Keratinocyte (primary cell): ENCODE measurements at places on chromosomes 7 and 10.

DNA sequence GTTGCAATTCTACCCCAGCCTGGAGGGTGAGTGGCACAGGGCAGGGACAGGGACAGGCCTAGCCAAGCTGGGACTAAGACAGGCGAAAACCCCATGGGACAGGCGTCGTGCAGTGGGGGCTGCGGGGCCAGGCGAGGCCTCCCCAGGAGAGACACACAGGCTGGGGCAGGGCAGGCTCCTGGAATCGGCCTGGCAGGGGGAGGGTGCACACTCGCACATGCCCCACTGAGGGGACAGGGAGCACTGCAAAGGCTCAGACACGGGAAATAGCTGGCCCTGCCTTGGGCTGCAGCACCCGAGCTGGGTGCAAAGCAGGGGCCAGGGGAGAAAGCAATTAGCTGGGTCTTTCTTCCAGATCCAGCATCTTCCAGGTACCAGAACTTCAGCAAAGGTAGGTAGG, 10.4 kb downstream of the LAT2 start:
- no peaks in the 10 kb centered on the region for H3K36me3 ChIP-seq
- no peak overlapping the region for H3K27ac ChIP-seq
- no peaks in the 10 kb centered on the region for H3K27me3 ChIP-seq
- no peaks in the 10 kb centered on the region for H3K4me1 ChIP-seq
- DNase-seq = no peak

GRCh38 chr10:88213065-88213605, 349.7 kb downstream of the PTEN start:
- no peak overlapping the region for H3K27ac ChIP-seq
- H3K36me3 ChIP-seq = no peaks in the 10 kb centered on the region
- peaks cover 3% of the 10 kb centered on the region for H3K4me1 ChIP-seq
- H3K4me3 ChIP-seq = no peak overlapping the region

GRCh38 chr7:82194016-82194643, 249.4 kb downstream of the CACNA2D1 start:
- no peaks in the 10 kb centered on the region for H3K27me3 ChIP-seq
- H3K36me3 ChIP-seq = no peaks in the 10 kb centered on the region
- no peak overlapping the region for H3K27ac ChIP-seq
- DNase-seq = peak; percentile 13
- no peak overlapping the region for H3K4me3 ChIP-seq
- peaks cover 9% of the 10 kb centered on the region for H3K4me1 ChIP-seq

DNA sequence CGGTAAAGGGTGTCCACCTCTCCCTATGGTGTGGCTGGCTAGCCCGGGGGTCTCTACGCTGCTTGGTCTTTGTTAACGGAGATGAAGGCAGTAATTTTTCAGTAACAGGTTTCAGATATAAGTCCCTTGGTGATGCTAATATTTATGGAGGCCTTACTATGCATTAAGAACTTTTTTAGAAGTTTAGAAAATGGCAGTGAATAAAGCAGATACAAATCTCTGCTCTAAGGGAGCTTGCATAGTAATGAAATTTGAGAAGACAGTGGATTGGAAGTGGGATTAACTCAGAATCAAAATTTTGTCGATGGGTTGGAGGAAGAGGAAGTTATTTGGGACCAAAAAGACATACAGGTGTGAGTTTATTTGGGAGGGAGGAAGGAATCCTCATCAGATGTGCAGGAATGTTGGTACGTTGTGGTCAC, 445 bp downstream of the SSBP1 start:
- H3K27me3 ChIP-seq = no peaks in the 10 kb centered on the region
- peaks cover 14% of the 10 kb centered on the region for H3K36me3 ChIP-seq
- peak overlapping the region; percentile 100 for H3K4me3 ChIP-seq
- DNase-seq = no peak
- H3K4me1 ChIP-seq = peaks cover 16% of the 10 kb centered on the region

DNA sequence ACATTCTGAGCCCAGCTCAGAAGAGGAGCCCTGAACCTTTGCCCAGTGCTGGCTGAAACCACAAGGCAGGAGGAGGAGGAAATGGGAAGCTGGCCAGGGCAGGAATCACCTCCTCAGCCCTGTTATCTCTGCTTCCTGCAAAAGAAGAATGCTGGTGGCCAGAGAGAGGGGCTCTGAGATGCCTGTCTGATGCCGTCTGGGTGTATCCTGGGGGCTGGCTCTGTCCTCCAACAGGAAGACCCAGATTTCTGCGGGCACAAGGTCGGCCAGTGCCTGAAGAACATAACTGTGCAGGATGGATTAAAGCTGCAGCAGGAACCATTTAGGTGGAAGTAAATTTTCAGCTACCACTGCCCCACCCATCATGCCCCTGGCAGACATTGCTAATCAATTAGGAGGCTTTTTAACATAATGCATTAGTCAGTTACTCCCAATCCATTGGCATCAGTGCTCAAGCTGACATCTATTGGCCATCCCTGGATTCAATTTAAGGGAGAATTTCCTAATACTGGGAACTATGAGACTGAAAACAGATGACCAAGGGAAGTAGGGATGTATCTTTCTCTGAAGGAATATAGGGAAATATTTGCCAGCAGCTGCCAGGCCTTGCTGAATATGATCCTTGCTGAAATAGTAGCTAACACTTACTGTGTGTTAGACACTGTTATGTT, 67.7 kb downstream of the COL13A1 start:
- no peaks in the 10 kb centered on the region for H3K27me3 ChIP-seq
- no peaks in the 10 kb centered on the region for H3K36me3 ChIP-seq
- no peak overlapping the region for H3K27ac ChIP-seq
- H3K4me1 ChIP-seq = peaks cover 60% of the 10 kb centered on the region
- no peak overlapping the region for H3K4me3 ChIP-seq
- DNase-seq = no peak

GRCh38 chr7:103866919-103867318, 122.5 kb downstream of the RELN start:
- no peaks in the 10 kb centered on the region for H3K36me3 ChIP-seq
- no peak overlapping the region for H3K27ac ChIP-seq
- H3K4me3 ChIP-seq = no peak overlapping the region
- no peaks in the 10 kb centered on the region for H3K27me3 ChIP-seq

- no peaks in the 10 kb centered on the region for H3K36me3 ChIP-seq
- no peak overlapping the region for H3K4me3 ChIP-seq
- DNase-seq = no peak
- H3K27me3 ChIP-seq = no peaks in the 10 kb centered on the region
- no peak overlapping the region for H3K27ac ChIP-seq
- no peaks in the 10 kb centered on the region for H3K4me1 ChIP-seq
Observed at GRCh38 chr10:102291221-102291905, 46.0 kb downstream of the GBF1 start.

DNA sequence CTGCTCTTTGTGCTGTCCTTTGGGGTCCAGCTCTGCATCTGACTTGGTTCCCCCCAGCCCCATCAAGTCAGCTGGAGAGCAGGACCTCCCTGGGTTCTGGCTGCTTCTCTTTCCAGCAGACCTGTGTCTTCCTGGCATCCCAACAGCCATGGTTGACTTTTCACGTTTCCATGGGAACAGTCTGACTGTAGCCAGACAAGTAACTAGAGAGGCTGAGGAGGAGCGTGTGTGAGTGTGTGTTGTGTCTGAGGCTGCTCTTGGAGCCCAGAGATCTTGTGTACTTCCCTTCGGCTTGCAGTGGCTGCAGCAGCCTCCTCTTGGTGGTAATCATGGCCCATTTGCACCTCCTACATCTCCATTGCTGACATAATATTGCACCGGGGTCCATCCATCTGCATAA, 332.0 kb downstream of the RPS24 start:
- DNase-seq = no peak
- H3K4me1 ChIP-seq = no peaks in the 10 kb centered on the region
- no peaks in the 10 kb centered on the region for H3K36me3 ChIP-seq
- peaks cover 10% of the 10 kb centered on the region for H3K27me3 ChIP-seq

DNA sequence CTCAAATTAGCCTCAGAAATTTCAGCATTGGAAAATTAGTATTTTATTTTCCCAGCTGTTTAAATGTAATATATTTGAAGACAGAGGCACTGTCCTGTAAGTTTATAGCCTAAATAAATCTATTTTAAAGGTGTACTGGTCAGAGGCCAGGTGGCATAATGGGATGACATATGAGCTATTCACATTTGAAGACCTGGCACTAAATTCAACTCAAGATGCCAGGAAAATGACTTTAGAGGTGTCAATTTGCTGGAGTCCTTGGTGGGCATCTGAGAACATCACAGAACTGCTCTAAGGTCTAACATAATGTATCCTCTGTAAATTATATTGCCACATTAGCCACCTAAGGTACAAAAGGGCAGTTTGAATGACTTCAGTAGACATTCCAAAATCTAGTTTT, 348.9 kb upstream of the BMPER start:
- H3K27me3 ChIP-seq = no peaks in the 10 kb centered on the region
- H3K36me3 ChIP-seq = no peaks in the 10 kb centered on the region
- DNase-seq = no peak
- H3K4me1 ChIP-seq = no peaks in the 10 kb centered on the region
- no peak overlapping the region for H3K27ac ChIP-seq
- H3K4me3 ChIP-seq = no peak overlapping the region

- no peak overlapping the region for H3K4me3 ChIP-seq
- no peak overlapping the region for H3K27ac ChIP-seq
- H3K27me3 ChIP-seq = no peaks in the 10 kb centered on the region
Observed at GRCh38 chr10:25747084-25747483, 186.9 kb upstream of the MYO3A start.

DNA sequence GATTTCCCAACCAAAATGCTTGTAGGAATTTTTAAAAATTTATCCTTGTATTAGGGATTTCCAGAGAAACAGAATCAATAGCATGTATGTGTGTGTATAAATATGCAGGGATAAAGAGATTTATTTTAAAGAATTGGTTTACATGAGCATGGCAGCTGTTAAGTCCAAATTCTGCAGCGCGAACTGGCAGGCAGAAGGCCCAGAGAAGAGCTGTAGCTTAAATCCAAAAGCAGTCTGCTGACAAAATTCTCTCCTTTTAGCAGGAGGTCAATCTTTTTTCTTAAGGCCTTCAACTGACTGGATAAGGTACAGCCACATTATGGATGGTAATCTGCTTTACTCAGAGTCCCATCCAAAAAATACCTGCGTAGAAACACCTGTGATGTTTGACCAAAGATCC, 42.0 kb downstream of the PRR15 start:
- H3K27ac ChIP-seq = peak overlapping the region; percentile 33
- no peak for DNase-seq
- H3K4me3 ChIP-seq = no peak overlapping the region
- H3K27me3 ChIP-seq = no peaks in the 10 kb centered on the region

GRCh38 chr7:25722856-25723255, 429.1 kb upstream of the NFE2L3 start:
- H3K27ac ChIP-seq = no peak overlapping the region
- H3K4me1 ChIP-seq = peaks cover 7% of the 10 kb centered on the region
- no peaks in the 10 kb centered on the region for H3K27me3 ChIP-seq
- no peak overlapping the region for H3K4me3 ChIP-seq

DNA sequence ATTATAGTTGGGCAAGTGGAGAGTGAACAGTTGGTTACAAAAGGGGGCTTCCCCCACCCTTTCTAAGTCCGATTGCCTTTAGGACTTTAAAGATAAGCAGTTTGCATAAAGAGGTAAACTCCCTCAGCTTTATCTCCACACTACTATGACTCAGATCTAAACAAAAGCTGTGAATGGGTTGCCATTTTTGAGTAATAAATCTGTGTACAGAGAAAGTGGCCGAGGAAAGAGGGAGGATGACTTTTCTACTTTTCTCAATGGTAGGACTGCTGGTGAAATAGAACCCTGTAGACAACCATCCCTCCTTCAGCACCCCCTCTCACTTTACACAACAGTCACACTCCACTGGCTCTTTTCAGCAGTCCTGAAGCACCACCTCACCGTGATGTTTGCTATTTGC, 71.2 kb downstream of the DNMBP start:
- H3K4me1 ChIP-seq = peaks cover 4% of the 10 kb centered on the region
- H3K36me3 ChIP-seq = peaks cover 5% of the 10 kb centered on the region
- H3K4me3 ChIP-seq = no peak overlapping the region
- no peaks in the 10 kb centered on the region for H3K27me3 ChIP-seq
- H3K27ac ChIP-seq = no peak overlapping the region
- no peak for DNase-seq

GRCh38 chr7:121307021-121307574, 21.7 kb upstream of the WNT16 start:
- no peak overlapping the region for H3K27ac ChIP-seq
- H3K36me3 ChIP-seq = no peaks in the 10 kb centered on the region

DNA sequence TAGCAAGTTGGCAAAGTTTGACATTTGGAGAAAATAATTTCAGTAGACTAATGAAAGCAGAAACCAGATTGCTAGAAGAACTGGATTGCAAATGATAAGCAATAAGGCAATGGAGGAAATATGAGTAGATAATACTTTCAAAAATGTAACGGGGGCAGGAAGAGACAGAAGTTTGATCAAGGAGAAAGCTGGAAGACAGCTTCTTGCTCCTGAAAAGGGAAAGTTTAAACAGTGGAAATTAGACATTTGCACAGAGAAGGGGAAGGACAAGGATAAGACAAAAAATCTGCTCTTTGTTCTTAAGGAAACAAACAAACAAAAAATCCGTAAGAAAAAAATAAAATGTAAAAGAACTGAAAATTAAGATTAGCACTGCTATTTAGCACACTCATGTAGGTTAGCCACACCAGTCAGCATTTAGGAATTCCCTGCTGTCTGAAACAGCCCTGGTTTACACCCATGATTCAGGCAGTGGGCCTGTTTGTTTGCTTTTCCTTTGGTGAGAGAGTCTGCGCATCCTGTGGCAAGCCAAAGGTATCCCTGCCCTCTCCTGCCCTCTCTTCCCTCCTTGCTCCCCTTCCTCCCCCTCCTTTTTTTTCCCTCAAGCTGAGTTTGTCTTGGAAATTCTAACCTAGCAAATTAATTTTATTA, 104.3 kb upstream of the CAV2 start:
- H3K4me1 ChIP-seq = peaks cover 25% of the 10 kb centered on the region
- H3K27me3 ChIP-seq = no peaks in the 10 kb centered on the region
- H3K36me3 ChIP-seq = no peaks in the 10 kb centered on the region
- no peak overlapping the region for H3K4me3 ChIP-seq
- H3K27ac ChIP-seq = peak overlapping the region; percentile 84

- no peaks in the 10 kb centered on the region for H3K36me3 ChIP-seq
- no peaks in the 10 kb centered on the region for H3K4me1 ChIP-seq
- no peaks in the 10 kb centered on the region for H3K27me3 ChIP-seq
- H3K27ac ChIP-seq = no peak overlapping the region
- no peak for DNase-seq
- no peak overlapping the region for H3K4me3 ChIP-seq
Observed at GRCh38 chr7:158396301-158396905, 191.2 kb downstream of the PTPRN2 start.

DNA sequence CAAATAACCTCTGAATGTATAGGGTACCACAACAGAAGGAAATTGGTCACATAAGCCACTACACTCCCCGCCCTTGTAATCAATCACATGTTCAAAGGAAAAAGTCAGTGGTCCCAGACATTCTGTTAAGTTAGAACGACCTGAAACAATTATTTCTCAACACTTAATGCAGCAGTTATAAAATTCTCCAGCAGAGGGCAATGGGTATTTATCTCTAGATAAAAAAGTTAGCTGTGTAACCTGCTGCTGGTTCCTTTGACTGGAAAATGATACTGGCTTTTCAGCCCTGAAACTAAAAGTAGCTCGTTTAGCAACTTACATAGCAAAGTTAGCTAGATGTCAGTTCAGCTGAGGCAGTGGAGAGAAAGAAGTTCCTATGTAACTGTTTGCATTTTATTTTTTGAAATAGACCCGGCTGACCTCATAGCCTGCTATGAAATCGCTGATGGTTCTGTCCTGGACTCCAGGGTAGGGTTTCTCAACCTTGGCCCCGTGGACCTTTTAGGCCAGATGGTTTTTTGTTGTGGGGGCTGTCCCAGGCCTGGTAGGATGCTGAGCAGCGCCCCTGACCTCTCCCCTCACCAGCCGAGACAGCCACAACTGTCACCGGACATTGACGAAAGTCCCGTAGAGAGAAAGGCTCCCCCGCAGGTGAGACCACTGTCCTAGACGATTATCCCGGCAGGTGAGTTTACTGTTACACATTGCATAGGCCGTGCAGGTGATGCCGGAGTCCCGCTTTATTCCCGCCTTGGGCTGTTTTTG, 40.2 kb upstream of the PROSER2 start:
- H3K36me3 ChIP-seq = no peaks in the 10 kb centered on the region
- H3K27me3 ChIP-seq = no peaks in the 10 kb centered on the region
- no peak overlapping the region for H3K4me3 ChIP-seq
- peak; percentile 19 for DNase-seq
- no peak overlapping the region for H3K27ac ChIP-seq
- H3K4me1 ChIP-seq = peaks cover 7% of the 10 kb centered on the region
